ENCODE measurements at places on chromosomes 3 and 15. TPM values are rescaled to one million over a fixed set of nuclear protein-coding genes. Genes with fewer than 3 reads are reported as not detected.

Gene FAM81A
- total RNA-seq, result 17.3 TPM

Gene ECE2
- not detected for total RNA-seq

Gene CSPG5
- total RNA-seq, result 1.3 TPM

Gene GP9
- total RNA-seq, result not detected

Gene HIGD2B
- not detected for total RNA-seq

Gene GXYLT2
- 1.5 TPM for total RNA-seq

Gene LRRC31
- total RNA-seq, result not detected

Gene KY
- not detected for total RNA-seq

Gene ACKR4
- not detected for total RNA-seq

Gene GOLGA6B
- 0.09 TPM for total RNA-seq

Gene RAB8B
- 18.8 TPM for total RNA-seq

Gene PTPRG
- 3.2 TPM for total RNA-seq

Gene TM4SF1
- total RNA-seq, result 2,747 TPM

Gene OR5K2
- total RNA-seq, result not detected

Gene PPARG
- 40.6 TPM for total RNA-seq

Gene LARP6
- 52.1 TPM for total RNA-seq

Gene MAGEL2
- total RNA-seq, result not detected

Gene TUSC7
- total RNA-seq, result not detected

Gene LNP1
- 0.88 TPM for total RNA-seq

Gene ARF4
- 198 TPM for total RNA-seq

Gene SMCO1
- not detected for total RNA-seq
